B cell (primary cell): ENCODE measurements at places on chromosomes 4 and X. TPM values are rescaled to one million over a fixed set of nuclear protein-coding genes. Genes with fewer than 3 reads are reported as not detected.

GRCh38 chrX:455199-455598, 68.5 kb upstream of the PPP2R3B start:
- DNase-seq, result no peak

GRCh38 chr4:182716192-182716591, 201.0 kb downstream of the DCTD start:
- no peak for DNase-seq

DNA sequence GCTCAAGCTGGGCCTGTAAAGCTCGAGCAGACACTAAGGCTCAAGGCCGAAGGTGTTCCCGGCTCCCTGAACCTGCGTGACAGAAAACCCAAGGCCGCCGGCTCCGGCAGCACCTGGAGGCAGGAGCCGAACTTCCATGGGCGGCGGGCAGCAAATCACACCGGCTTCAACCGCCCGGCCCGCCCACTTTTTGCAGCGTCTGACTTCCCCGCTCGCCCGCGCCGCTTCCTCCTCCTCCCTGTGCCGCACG, 940 bp upstream of the NSD2 start:
- peak; percentile 94 for DNase-seq

DNA sequence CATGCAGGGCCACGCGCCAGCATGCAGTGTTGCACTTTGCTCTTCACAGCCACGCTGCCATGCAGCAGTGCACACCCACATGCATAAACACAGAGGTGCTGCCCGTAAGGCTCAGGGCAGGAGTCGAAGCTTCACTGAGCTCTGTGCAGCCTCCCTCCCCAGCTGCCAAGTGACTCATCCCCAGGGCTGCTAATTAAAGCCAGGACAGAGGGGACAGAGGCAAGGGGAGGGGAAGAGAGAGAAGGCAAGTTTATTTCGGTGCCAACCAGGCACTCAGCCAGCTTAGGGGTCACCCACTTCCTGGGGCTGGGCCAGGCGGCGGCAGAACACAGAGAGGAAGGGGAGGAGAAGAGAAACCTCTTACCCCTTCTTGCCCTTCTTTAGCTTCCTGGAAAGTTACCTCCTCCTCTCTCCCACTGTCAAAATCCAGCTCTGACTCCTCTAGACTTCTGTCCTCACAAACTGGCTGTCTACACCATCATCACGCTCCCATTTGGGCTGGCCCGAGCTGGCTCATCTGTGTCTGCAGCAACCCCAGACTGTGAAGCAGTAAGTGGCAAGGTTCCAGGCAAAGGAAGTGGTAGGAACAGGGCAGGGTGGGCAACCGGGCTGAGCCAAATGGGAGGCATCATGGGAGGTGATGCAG, 6.2 kb upstream of the IQSEC2 start:
- peak; percentile 18 for DNase-seq

- DNase-seq, result no peak
Observed at GRCh38 chr4:120870279-120870673, 52.2 kb downstream of the PRDM5 start.

- no peak for DNase-seq
Observed at GRCh38 chrX:103329991-103330390, at the start of gene TCEAL7. TSS of gene TCEAL7 (plus strand) at chrX:103330239. CDS start at chrX:103331404, 1,165 bp downstream.

DNA sequence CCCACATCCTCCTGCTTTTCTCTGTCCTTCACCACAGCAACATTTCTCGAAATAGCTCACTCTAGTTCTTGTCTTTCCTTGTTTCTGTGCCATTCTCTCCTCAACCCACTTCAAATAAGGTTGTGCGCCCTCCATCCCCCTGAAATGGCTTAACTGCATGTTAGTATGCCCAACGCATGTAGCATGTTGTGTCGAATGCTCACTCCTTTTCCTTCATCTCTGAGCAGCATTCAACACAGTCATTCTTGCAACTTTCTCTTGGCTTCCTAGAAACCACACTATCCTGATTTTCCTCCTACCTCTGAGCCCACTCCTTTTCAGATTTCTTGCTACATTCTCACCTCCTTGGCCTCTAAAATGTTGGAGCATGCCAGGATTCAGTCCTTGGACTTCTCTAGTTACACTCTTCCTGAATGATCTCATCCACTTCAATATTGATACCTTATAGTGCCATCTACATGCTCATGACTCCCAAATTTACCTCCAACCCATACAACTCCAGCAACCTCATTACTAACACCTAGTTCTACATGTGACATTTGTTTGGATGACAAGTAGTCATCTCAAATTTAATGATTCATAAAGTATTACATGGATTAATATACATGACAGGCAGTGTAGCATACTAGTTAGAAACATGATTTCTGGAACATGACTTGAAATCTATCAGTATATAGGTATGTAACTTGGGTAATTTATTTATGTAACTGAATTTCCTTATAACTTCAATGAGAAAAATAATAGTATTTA, 22.3 kb downstream of the RBMX start:
- no peak for DNase-seq

CRMP1 gene
- 0.13 and 0.30 TPM in 2 replicates for polyA plus RNA-seq

FGF13 gene
- polyA plus RNA-seq, result not detected in 2 replicates

HSFX4 gene
- polyA plus RNA-seq, result not detected in 2 replicates

ARX gene
- polyA plus RNA-seq, result not detected in 2 replicates

SUV39H1 gene
- 5.2 and 6.7 TPM in 2 replicates for polyA plus RNA-seq

VSIG4 gene
- polyA plus RNA-seq, result 0.09 and 0.30 TPM in 2 replicates

SATL1 gene
- 0.04 TPM in 1 of 2 replicates, not detected in the other for polyA plus RNA-seq

TRAPPC2 gene
- polyA plus RNA-seq, result 27.0 and 33.1 TPM in 2 replicates
